ENCODE measurements at places on chromosomes 16 and 17.

- DNase-seq, result no peak
Observed at GRCh38 chr17:21082001-21082436, 39.2 kb upstream of the USP22 start.

DNA sequence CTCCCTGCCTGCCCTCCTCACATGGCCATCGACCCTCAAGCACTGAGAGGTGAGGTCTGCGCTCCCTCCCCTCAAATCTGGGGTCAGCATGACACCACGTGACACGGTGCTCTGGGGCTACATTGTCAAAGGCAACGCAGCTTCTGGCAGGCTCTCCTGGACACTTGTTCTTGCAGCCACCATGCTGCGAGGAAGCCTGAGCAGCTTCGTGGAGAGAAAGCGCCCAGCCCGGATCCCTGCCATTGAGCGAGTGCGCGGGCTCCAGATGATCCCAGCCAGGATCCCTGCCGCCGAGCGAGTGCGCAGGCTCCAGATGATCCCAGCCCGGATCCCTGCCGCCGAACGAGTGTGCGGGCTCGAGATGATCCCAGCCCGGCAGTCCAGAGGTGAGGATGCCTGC lies 70.9 kb upstream of the METRNL start:
- DNase-seq, result no peak

DNA sequence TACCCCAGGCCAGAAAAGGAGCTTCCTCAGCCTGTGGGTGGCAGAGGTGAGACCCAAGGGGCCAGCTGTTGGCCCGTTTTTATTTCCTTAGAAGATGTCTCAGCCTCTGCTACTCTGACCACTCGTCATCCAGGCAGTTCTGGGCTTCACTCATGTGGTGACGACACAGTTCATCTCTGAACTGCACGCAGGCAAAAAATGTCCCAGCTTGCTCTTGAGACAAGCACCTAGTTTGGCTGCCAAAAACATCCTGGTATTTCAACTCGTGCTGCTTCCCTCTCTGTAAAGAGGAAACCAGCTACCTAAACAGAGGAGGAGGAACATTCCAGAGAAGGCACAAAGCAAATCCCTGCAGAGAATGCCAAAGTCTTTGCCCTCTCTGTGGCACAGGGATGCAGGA lies 125.7 kb downstream of the XYLT1 start:
- no peak for DNase-seq

DNA sequence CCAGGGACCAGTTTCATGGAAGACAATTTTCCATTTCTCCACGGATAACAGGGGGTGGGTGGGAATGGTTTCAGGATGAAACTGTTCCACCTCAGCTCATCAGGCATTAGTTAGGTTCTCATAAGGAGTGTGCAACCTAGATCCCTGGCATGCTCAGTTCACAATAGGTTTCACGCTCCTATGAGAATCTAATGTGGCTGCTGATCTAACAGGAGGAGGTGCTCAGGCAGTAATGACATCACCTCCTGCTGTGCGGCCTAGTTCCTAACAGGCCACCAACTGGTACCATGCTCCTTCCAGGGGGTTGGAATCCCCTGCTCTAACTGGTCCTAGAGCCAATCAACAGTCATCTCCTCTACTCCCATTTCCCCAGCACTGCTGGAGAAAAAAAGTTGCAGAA lies 19.9 kb downstream of the TEX14 start:
- DNase-seq, result no peak

- peak; percentile 88 for DNase-seq
Observed at GRCh38 chr16:31700530-31701388, 172.8 kb upstream of the ZNF267 start.

DNA sequence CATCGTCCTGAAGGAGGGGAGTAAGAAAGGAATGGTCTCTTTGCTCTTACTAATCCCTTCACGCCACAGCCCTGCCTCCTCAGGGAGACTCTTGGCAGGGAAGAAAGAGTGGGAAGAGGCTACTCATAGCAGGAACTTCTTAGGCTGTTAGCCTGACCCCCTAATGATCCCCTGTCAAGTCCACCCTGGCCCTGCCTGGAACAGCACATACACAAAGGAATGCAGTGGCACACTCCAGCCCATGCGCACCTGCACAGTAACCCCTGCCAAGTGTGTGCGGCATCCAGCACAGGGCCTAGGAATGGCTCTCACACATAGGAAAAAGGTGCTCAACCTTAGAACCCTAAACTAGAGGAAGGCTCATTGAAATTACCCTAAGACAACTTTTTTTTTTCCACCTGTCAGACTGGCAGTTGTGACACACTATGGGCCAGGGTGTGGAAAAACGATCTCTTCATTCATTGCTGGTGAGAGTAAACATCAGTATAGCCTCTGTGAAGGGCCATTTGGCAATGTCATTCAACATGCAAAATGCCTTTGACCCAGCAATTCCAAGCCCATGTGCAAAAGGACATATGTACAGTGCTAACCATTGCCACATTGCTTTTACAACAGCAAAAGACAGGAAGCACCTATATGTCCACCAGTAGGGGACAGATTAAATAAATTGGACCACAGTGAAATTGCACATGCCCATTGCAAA lies 50.1 kb downstream of the PIMREG start:
- no peak for DNase-seq

DNA sequence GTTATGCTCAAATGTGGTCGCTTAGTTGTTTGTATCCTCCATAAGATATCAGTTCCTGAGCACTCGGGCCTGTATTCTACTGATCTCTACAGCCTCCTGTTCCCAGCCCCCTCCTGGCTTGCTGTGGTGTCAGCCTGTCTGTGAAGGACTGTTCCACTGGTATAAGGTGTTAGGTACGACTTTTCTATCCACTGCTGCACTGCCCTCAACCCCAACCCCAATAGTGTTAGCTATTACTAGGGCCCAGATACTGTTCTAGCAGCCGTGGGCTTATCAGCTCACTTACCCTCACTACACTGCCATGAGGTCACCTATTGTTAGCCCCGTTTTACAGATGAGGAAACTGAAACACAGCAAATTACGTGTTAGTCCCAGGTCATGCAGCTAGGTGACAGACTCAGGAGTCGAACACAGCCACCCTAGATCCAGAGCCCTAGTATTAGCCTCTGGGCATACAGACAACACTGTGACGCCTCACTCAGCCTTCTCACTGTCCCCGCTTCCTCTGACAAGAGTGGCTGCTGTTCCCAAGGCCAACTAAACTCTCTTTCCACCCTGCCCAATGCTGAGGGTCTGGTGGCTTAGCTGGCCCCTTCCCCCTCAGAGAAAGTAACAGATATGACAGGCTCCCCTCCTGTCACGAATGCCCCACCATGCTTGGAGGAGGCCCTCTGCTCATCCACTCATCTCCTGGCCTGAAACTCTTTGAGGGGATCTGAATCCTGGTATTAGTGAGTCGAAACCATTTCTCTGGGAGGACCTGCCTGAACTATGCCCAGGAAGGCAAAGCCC lies 25.6 kb upstream of the ZNF652 start:
- peak; percentile 26 for DNase-seq

DNA sequence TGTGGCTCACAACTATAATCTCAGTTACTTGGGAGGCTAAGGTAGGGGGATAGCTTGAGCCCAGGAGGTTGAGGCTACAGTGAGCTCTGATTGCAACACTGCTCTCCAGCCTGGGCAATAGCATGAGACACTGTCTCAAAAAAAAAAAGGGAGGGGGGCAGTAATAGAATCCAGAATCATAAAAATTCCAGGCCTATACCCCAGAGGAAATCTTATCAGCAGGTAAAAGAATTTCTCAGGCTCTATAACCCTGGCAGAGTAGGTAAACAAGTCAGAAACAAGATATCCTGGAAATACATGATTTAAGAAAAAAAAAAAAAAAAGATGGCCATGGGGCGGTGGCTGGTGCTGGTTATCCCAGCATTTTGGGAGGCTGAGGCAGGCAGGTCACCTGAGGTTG lies 12.9 kb downstream of the SPAG9 start:
- DNase-seq, result no peak

GRCh38 chr17:74430706-74431567 lies 951 bp upstream of the GPRC5C start:
- DNase-seq, result peak; percentile 28

- DNase-seq, result no peak
Observed at GRCh38 chr16:46573008-46573833, 48.0 kb downstream of the SHCBP1 start.

DNA sequence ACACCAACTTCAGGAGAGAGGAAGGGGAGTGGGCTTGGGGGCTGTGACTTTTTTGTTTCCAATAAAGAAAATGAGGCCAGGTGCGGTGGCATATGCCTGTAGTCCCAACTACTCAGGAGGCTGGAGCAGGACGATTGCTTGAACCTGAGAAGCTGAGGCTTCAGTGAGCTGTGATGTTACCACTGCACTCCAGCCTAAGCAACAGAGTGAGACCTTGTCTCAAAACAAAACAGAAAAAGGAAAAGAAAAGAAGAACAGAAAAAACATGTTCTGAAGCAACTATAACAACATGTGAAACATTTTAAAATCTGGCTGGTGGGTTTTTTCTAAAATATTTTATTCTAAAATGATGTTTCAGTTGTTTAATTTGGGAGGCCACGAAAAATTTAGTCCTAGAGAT lies 554.0 kb upstream of the ZFHX3 start:
- no peak for DNase-seq

DNA sequence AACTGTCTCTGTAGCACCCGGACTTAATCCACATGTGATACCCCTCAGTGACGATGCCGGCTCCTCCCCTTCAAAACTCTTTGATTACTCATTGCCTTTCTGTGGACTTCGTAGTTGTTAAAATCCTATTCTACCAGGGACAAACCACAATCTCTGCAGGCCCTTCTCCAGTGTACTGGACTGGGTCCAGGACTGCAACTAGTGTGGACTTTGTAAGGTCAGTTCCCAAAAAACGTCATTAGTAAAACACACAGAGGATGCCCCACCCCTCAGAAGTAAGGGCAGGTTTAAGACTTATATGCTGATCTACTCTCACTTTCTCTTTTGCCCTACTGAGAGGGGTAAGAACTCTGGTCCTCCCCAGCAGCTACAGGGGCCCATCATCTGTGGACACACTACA lies 10.5 kb upstream of the NUDT7 start:
- no peak for DNase-seq
